Right lung (tissue), 10 donors: ENCODE measurements at places on chromosomes 5 and 9. TPM values are rescaled to one million over a fixed set of nuclear protein-coding genes. Genes with fewer than 3 reads are reported as not detected.

PTPDC1 gene
- polyA plus RNA-seq, result 15.7 TPM

ZMAT2 gene
- polyA plus RNA-seq, result 151 TPM

PCDHGC4 gene
- 1.7 TPM for polyA plus RNA-seq

TMEM252 gene
- 2.0 TPM for polyA plus RNA-seq

LECT2 gene
- 1.2 TPM for polyA plus RNA-seq
